Activated CD4-positive, alpha-beta T cell treated with anti-CD3 and anti-CD28 coated beads for 36 hours (primary cell): ENCODE measurements at places on chromosomes 4 and X. TPM values are rescaled to one million over a fixed set of nuclear protein-coding genes. Genes with fewer than 3 reads are reported as not detected.

The CRLF2 gene
- 1.3 TPM for total RNA-seq

The PROM1 gene
- 0.35 TPM for total RNA-seq

DNA sequence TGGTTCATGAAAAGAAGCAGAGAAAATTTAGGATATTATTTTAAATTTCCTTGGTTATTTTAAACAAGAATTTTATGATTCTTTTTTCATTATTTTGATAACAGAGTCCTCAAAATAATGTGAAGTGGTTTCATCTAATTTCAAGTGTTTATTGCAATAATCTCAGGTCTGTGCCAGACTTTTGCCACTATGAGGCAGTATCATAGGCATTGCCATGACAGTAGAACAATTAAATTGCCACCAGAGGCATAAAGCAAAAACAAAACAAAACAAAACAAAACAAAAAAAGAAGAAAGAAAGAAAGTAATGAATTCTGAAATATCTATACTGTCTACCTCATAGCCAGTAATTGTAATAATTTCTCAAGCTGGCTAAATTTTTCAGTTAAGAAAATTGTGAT, 739.2 kb downstream of the KCTD8 start:
- H3K36me3 ChIP-seq = no peaks in the 10 kb centered on the region
- no peak overlapping the region for H3K4me3 ChIP-seq
- no peaks in the 10 kb centered on the region for H3K4me1 ChIP-seq
- no peak overlapping the region for H3K27ac ChIP-seq
- DNase-seq = no peak

DNA sequence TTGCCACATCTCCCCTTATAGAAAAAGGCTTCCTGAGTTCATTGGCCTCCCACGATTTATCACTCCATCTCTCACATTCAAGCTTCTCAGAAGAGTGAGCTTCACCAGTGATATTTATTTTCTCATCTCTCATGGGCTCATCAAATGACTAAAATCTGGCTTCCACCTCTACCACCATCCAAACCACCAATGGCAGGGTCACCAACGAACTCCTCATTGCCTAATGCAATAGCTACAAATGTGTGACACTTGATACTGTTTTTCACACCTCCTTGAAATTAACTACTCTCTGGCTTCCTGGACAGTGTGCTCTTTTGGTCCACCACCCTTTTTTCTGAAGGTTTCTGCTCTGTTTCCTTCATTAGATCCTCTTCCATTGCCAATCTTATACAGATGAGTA, 129.0 kb downstream of the SH2D1A start:
- DNase-seq = no peak
- H3K36me3 ChIP-seq = peaks cover 1% of the 10 kb centered on the region
- no peaks in the 10 kb centered on the region for H3K27me3 ChIP-seq
- H3K27ac ChIP-seq = no peak overlapping the region
- H3K4me1 ChIP-seq = no peaks in the 10 kb centered on the region
- H3K4me3 ChIP-seq = no peak overlapping the region

- no peaks in the 10 kb centered on the region for H3K4me1 ChIP-seq
- H3K27ac ChIP-seq = no peak overlapping the region
- no peaks in the 10 kb centered on the region for H3K36me3 ChIP-seq
- no peak for DNase-seq
- H3K27me3 ChIP-seq = no peaks in the 10 kb centered on the region
- H3K4me3 ChIP-seq = no peak overlapping the region
Observed at GRCh38 chrX:72057849-72058248, 73.9 kb downstream of the RTL5 start.

GRCh38 chr4:4308800-4309441, 18.9 kb downstream of the ZBTB49 start:
- H3K27me3 ChIP-seq = no peaks in the 10 kb centered on the region
- H3K27ac ChIP-seq = no peak overlapping the region
- no peaks in the 10 kb centered on the region for H3K4me1 ChIP-seq
- no peak for DNase-seq
- H3K4me3 ChIP-seq = no peak overlapping the region
